ENCODE measurements at places on chromosomes 1 and 21.

DNA sequence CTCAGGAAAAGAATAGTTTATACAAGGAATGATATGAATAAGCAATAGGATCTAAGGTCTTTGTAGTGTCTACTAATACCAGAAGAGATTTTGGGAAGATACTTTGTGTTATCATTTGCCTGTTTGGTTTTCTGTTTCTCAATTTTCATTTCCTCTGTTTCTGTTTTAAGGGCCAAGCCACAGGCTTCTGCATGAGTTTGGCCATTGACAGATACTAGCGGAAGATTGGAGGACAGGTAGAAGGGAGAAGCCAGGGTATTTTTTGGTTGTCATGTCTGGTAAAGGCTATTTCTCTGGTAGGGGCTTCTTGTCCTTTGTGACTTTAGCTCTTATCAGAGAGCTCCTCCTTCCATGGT lies 51.4 kb downstream of the HS2ST1 start:
- no peak for DNase-seq

DNA sequence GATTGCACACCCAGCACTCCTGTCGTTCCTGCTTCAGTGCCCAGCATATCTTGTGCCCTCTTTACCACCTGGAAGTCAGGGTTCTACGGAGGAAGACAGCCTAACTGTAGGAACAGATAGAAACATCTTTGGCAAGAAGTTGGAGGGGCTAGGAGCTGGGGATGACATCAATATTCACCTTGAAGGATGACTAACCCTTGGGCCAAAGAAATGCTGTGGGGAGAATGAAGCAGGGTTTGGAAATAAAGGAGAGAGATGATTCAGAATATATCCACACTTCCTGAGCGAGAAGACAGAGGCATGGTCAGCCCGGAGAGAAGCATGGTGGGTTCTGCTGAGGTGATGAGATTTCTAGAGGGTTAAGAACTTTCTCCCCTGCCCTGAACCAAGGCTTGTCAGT lies 4.6 kb upstream of the NKAIN1 start:
- DNase-seq: no peak

DNA sequence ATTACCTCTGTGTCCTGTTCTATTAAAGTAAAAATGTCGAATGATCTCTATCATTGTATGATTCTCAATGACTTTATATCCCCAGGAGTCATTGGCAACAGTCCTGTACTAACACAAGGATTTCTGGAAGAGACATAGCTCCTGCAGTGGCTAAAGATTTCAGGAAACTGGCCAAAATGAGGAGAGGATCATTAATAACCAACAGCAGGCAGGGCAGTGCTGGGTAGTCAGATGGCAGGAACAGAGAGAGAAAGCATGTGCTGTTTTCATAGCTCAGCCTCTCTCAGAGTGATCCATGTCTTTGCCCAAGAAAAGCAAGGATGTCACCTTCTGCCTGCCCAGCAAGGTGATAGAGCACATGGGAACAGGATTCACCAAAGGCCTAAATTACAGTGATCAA lies 604.7 kb upstream of the PLXNA2 start:
- no peak for DNase-seq

DNA sequence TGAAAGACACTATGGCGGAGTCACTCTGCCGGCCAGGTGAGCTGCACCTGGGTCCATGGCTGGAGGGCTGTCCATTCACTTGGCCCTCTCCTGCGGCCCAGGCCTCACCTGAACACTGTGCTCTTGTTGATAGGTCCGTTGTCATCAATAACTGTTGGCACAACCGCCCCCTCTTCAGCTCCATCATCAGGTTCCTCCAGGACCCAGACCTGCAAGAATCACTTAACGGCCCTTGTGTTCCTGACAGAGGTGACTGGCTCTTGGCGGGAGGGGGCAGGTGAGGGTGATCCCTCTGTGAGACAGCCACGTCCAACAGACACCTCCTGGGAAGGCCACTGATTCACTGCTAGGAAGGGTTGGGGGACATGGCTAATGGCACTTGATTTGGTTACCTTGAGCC lies 54.9 kb downstream of the INAVA start:
- no peak for DNase-seq

- DNase-seq: no peak
These were observed 133.4 kb downstream of the SYT2 start for GRCh38 chr1:202576816-202577215.

Data from stimulated activated CD8-positive, alpha-beta memory T cell treated with anti-CD3 and anti-CD28 coated beads, Interleukin-4, amount 100 ng/mL, for 24 hours (primary cell).